ENCODE measurements at places on chromosomes 7 and 10. TPM values are rescaled to one million over a fixed set of nuclear protein-coding genes. Genes with fewer than 3 reads are reported as not detected.

DNA sequence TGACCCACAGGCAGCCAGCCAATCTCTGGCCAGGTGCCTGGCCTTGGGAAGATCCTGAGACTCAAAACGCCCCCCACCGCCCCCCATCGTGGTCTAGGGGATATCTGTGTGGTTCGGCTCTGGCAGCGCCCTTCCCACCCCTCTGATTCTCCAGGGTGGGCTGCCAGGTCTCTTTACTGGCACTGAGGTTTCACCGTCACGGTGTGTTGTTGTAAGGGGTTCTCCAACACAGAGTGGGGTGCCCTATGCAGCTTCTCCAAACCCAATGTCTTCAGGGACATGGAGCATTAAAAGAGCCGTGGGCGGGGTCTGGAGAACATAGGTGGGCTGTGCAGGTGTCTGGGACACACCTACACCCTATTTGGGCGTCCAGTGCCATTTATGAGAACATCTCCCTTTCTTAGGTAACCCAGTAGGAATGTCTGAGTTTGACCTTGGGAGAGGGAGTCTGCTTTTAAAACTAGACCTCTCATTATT, 1.5 kb downstream of the MAFK start:
- no peak for DNase-seq

DNAAF5 gene
- 8.3 TPM for total RNA-seq

CTTNBP2 gene
- total RNA-seq, result 0.94 TPM

- DNase-seq, result no peak
These were observed 160.1 kb downstream of the EXOC4 start for GRCh38 chr7:133412942-133413341.

DNA sequence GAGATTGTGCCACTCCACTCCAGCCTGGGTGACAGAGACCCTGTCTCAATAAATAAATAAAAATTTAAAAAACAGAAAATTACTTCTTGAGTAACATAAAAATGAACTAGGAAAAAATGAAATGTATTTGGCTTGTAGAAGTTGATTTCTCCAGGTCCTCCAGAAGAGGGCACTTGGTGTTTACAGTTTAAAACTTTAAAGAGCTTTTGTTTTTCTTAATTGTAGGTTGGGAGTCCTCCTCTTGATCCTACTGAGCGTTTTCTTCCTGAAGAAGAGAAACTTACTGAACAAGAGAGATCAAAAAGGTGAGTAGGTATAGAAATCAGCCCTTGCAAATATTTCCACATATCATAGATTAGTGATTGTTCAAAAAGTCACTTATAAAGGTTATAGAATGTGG, 16.2 kb downstream of the KIFBP start:
- DNase-seq, result peak; percentile 8

GRCh38 chr10:65128277-65128676, 1607.1 kb downstream of the REEP3 start:
- no peak for DNase-seq

DNA sequence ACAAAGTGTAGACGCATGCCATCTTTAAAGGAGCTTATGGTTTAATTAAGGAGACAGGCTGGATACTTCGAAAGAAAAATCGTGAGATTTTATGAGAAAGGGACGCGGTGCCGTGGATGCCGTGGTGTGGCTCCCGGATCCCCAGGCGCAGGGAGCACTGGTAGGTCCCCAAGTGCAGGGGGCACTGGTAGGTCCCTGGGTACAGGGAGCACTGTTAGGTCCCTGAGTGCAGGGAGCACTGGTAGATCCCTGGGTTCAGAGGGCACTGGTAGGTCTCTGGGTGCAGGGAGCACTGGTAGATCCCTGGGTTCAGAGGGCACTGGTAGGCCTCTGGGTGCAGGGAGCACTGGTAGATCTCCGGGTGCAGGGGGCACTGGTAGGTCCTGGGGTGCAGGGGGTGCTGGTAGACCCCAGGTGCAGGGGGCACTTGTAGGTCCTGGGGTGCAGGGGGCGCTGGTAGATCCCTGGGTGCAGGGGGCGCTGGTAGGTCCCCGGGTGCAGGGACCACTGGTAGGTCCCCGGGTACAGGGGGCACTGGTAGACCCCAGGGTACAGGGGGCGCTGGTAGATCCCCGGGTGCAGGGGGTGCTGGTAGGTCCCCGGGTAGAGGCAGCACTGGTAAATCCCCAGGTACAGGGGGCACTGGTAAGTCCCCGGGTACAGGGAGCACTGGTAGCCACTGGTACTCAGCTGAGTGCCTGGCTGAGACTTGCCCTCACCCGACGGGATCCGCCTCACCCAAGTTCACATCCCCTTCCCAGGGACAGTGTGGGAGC, 14.1 kb downstream of the PRKAG2 start:
- DNase-seq, result no peak

NPFFR1 gene
- 0.05 TPM for total RNA-seq

DNA sequence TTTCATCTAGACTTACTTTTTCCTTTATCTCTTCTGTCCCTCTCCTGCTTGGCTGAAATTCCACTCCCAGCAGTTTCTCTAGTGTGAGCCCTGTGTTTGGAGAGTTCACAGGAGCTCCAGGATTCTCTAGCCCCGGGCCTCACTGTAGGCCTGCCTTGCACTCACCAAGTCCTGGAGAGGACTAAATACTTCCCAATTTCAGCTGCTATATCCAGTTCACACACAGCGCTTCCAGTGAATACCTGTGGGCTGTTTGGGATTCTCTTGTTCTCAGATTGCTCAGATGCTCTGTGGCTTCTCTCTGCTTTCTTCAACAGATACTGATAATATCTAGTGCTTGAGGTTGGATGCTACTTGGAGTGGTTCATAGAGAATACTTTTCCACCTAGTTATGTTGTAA, 46.0 kb downstream of the MINPP1 start:
- no peak for DNase-seq

- no peak for DNase-seq
These were observed 43.4 kb upstream of the GJD4 start for GRCh38 chr10:35561715-35562114.

DNA sequence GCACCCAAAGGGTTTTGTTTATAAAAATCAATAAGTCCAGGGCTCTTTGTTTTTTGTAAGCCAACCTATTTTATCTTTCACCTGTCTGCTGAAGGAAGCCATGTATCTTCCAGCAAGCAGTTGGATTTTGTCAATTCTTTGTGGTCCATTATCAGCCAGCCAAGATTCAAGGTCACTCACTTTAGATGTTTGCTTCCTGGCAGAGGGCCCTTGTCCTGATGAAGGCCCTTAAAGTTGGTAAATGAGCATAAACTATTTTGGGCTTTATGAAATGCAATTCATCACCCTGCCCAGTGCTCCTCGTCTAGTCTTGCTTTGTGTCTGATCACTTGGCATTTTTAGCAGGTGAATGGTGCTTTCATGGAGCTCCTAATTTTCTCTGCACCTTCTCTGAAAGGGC, 1004.2 kb downstream of the GRID1 start:
- no peak for DNase-seq

ATP5MK gene
- 464 TPM for total RNA-seq

DNA sequence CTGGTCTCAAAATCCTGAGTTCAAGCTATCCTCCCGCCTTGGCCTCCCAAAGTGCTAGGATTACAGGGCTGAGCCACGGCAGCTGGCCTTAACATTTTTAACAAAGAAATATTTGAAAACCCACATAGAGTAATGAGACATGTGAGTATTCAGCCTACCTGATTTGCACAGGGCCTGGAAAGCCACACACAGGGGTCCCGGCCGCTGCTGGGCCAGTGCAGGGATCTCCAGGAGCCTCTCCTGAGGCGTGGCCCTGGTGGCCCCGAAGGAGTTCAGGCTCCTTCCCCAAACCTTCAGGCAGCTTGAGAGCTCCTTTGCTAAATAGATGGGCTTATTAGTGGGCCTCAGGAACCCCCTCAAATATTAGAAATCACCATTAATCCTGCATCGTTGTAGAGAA, 18.7 kb downstream of the CNPY1 start:
- DNase-seq, result no peak

GRCh38 chr7:84200859-84201258, 6.3 kb upstream of the SEMA3A start:
- DNase-seq, result no peak

PTN gene
- total RNA-seq, result 20.6 TPM

NEUROG3 gene
- not detected for total RNA-seq

DNA sequence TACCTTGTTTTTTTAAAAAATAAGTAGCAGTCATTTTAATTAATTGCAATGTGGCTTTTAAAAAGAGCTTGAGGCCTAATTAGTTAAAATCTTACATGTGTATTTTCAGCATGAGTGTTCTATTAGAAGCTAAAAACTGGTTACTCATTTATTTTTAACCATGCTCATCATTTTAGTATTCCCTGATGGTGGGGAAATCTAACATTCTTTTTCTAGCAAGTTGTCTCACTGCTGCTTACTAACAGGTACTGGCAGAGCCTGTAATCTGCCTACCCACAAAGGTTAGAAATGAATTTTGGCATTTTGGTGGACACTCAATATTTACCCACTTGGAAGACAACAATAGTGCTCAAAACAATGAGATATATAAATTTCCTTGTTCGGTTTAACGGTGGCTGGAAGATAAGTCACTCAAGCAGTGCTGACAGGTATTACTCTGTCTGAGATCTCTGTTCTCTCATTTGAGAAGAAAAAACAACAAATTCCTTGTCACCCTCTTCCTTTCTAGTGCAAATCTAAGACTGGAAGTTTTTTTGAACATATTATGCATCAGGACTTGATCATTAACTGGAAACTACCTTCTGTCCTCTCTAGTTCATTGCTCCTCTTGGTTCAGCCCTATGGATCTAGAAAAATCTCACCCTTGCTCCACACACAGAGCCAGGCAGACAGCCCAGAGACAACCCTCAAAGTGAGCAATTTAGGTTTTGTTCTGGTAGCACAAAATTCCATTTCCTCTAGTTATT, 83.3 kb downstream of the VWDE start:
- no peak for DNase-seq

- DNase-seq, result no peak
These were observed 24.0 kb downstream of the ZPBP start for GRCh38 chr7:50068850-50069551.

GRCh38 chr10:64286533-64286932, 765.3 kb downstream of the REEP3 start:
- no peak for DNase-seq

TMED4 gene
- 57.6 TPM for total RNA-seq

DNA sequence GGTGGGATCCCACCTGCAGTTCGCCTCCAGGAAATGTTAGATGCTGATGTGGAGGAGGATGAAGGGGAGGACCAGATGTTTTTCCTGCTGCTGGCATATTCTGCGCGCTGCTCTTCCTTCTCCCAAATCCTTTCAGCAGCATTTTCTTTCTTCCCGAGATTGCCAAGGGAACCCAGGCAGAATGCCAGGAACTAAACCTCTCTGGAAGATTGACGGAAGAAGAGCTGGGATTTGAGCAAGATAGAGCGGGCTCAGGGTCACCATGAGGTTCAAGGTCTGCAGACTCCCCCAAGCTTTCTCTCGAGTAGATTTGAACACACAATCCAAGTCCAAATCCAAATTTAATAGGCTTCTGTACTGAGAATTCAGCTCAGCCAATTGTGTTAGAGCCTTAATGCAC, 345.2 kb upstream of the C7orf33 start:
- no peak for DNase-seq

OR13A1 gene
- 0.28 TPM for total RNA-seq

- no peak for DNase-seq
These were observed 30.4 kb downstream of the AMZ1 start for GRCh38 chr7:2718296-2718965.

FGL2 gene
- 46.0 TPM for total RNA-seq

- no peak for DNase-seq
These were observed 355.4 kb downstream of the KCNMA1 start for GRCh38 chr10:77282163-77282562.

- no peak for DNase-seq
These were observed 7.7 kb downstream of the CHPF2 start for GRCh38 chr7:151239837-151240459.

GRCh38 chr10:12077580-12078180, 8.9 kb downstream of the DHTKD1 start:
- no peak for DNase-seq

DNA sequence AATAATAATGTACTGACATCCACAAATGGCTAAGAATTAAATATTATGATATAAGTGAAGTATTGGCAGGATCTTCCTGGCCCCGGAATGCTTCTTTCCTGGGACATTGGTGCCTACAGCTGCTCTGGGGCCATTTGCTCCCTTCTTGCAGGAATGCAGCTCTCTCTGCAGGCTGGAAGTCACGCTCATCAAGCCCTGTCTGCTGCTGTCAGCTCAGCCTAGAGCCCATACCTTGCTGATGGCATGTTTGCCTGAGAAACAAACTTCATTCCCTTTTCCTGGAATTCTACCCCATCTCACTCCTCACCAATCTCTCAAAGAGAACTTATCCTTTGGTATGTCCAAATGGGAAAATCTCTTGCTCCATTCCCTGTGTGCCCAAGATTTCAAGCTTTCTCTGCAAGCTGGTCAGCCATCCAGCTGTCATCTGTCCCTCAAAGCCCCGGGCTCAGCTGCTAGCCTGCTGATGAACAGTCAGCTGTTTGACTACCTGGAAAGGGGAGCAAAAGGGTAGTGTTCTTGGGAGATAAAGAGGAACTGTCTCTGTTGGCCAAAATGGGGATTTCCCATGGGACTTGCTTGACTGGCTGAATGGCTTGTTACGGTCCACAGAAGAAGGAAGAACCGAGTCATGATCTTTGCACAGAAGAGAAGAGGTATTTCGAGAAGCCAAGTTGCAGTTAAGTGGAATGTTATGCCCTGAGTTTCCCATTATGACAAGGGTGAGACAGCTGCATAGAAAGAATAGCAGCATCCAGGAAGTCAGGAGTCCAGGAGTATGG, 12.0 kb upstream of the RASSF4 start:
- DNase-seq, result no peak

DNA sequence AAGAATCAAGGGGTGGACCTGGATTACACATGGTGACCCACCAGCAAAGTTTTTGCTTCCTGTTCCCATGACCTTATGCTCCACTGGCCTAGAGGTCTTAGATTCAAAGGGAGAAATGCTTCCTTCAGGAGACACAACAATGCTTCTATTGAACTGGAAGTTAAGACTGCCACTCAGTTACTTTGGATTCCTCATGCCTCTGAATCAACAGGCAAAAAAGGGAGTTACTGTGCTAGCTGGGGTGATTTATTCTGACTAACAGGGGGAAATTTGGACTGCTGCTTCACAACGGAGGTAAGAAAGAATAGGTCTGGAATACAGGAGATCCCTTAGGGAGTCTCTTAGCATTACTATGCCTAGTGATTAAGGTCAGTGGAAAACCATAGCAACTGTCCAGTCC, 10.3 kb downstream of the TMEM229A start:
- DNase-seq, result no peak

CYP51A1 gene
- total RNA-seq, result 14.7 TPM

CRTAC1 gene
- 0.05 TPM for total RNA-seq

DNA sequence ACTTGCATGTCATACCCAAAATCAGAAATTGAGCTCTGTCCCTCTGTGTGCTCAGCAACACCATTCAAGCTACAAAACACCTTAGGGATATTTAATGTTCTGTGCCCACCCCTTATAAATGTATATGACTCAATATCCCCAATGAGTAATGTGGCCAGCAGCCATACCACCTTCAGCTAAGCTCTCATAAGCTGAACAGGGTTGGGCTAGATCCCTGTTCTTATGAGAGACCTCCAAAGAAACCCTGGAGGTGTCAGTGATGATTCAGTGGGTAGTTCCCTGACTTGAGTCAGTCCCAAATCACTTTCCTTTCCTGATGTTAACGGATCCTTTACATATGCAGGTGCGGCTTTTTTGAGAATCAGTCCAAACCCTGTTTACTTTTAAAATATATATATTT, 253.8 kb downstream of the CREB5 start:
- no peak for DNase-seq
